ENCODE measurements at places on chromosomes 1 and 21.

- DNase-seq = no peak
Observed at GRCh38 chr1:93042187-93043056, 36.7 kb upstream of the MTF2 start.

GRCh38 chr1:80882553-80882952 is 918.2 kb upstream of the ADGRL2 start:
- DNase-seq = no peak

- no peak for DNase-seq
Observed at GRCh38 chr1:54882519-54882918, 4.5 kb downstream of the DHCR24 start.

GRCh38 chr1:37493336-37494098 is 19.1 kb downstream of the ZC3H12A start:
- DNase-seq = no peak

DNA sequence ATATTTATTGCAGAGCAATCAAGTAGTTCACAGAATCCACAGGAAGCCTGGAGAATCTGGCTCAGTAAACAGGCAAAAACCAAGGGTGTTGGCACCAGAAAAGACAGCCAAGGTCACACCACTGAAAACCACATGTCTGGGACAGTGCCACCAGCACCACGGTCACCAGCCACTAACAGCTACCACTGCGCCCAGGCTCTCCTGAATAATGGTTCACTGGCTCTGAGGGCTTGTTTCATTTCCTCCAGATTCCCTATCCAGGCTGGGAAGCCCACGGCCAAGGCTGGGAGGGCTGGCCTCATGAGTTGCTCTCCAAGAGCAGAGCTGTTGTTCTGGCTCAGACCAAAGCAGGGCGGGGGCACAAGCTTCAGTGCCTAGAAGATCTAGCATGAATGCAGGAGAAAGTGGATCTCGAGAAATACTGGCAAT is 54.5 kb upstream of the PTGFRN start:
- DNase-seq = no peak

DNA sequence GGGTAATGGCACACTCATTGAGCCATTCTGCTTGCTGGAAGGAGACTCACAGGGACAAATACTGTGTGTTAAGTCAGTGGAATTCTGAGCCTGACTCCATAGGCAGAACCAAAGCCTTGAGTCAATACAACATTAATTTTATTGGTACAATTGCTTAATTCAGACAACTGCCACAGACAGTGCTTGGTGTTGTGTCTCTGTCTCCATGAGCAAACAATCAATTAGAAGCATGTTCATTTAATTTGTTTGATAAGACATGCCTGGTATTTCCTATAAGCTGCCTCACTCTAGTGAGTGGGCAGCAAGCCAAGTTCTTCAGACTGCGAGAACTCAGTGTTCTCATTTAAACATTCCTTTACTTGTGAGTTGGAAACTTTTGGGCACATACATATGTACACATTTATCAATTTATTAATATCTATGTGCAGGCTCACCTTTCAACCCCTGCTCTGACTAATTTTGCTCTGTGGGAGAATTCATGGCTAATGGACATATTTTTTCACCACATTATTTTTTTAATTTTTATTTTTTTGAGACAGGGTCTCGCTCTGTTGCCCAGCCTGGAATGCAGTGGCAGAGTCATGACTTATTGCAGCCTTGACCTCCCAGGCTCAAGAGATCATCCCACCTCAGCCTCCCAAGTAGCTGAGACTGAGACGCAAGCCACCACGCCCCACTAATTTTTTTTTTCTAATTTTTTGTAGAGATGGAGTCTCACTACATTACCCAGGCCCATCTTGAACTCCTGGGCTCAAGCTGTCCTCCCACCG is 4.5 kb upstream of the SRSF10 start:
- DNase-seq = no peak

Measured in activated T-helper 9 cell treated with anti-CD3 and anti-CD28 coated beads, Interleukin-2, amount 50 U/mL, for 16 hours (primary cell).